ENCODE measurements at places on chromosomes 7 and 10.

GRCh38 chr10:34908481-34908880 is 93.4 kb upstream of the PARD3 start:
- DNase-seq = peak; percentile 78

GRCh38 chr10:30435073-30435422 is 1.1 kb downstream of the MAP3K8 start:
- peak; percentile 58 for DNase-seq

DNA sequence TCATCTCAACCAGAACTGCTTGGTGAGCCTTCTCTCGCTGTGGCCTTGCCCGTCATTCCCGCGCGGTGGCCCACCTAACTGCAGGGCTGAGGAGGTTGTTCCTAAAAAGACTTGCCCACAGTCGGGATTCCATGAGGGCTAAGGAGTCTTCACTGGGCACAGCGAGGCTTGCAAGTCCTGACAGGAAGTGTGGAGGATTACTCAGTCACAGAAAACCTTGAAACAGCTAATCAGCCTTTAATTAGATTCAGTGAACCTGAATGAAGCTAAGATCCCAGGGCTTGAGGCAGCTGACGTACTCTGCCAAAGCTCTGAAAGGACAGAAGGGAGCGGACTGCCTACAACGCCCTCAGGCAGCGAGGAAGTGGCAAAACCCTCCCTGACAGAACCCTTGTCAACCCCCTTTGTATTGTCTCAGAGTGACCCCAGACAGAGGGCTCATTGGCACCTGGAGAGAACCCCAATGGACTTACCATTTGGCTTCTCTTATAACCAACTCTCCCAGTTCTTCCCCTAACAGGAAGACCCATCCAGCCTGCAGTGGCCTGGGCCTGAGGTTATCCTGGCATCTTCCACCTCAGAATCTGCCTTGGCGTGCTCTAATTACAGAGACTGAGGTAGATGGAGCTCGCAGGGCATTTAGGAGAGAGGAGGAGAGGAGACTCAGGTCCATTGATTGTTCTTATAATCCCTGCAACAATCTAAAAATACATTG is 2.5 kb upstream of the LAMB4 start:
- no peak for DNase-seq

GRCh38 chr10:3503299-3503698 is 281.7 kb downstream of the KLF6 start:
- no peak for DNase-seq

GRCh38 chr10:45514291-45515270 is 140.6 kb downstream of the ALOX5 start:
- peak; percentile 33 for DNase-seq

DNA sequence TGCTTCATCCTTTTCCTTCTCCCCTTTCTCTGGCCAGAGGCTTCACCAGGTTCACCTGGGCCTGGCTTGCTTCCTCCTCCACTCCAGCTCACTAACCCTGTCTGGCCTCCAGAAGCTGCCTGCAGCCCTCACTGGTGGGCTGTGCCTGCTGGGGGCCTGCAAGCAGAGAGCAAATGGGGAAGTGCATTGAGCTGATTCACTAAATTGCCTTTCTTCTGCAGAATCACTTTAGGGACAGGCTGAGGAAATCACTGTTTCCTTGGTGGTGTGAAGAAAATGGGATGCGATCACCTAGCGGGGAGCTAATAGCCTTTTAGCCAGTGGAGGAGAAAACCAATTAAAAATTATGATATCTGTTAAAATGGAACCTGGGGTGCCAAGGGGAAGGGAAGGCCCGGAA is 3.0 kb downstream of the RET start:
- no peak for DNase-seq

DNA sequence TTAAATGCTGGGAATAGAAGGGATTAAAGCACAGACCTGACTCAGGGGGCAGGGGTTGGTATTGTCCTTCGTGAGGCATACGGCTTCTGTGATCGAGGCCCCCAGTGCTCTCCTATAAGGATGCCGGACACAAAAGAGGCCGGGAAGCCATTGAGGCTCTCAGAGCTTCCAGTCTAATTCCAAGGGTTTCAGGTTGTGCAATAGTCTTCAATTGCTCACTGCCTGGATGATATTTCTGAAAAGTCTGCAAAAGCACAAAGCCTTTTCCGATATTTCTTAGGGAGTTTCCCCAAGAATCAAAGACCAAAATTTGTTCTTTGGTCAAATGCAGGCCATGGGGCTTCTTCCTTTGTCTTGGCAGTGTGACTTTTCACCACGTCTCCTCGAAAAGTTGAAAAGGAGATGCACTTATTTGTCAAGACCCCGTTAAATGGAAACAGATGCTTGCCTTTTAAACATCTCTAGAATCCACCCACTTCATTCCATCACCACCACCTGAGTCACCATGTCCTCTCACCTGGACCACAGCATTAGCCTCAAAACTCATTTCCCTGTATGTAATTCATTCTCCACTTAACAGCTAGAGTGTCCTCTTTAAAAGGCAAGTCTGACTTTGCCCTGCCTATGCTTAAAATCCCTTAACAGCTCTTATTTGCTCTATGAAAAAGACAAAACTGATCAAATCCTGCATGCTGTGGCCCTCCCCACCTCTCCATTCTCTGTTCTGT is 134.8 kb upstream of the NAMPT start:
- no peak for DNase-seq

GRCh38 chr10:101671453-101671852 is 23.5 kb downstream of the FBXW4 start:
- no peak for DNase-seq

- peak; percentile 49 for DNase-seq
Measured at GRCh38 chr7:71594736-71595135, 462.8 kb downstream of the GALNT17 start.

DNA sequence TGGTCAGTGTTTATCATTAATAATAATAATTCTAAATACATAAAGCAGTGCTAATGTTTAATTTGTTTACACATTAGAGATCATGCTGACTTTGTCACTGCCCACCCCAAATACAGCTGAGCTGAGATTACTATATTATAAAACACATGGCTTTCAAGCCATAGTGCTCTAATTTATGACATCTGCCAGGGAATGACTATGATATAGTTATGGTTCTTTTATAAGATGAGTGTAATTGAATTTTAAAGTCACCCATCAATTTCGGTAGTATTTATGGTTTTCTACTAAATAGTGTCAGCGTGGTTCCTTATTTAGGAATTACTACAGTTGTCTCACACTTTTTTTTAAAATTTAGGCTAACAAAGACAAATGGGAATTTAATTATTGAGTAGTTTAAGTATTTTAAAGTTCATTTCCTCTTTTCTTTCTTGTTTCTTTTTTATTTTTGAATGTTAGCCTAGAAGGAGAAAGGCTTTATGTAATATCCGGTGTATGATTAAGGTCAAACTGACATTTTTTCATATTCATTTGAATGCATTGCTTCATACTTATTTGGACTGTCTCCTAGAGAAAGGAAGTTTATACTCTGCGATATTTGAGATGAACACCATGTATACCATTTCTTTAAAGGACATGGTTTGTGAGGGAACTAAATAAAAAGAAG is 3.9 kb downstream of the CDK14 start:
- DNase-seq = peak; percentile 16

DNA sequence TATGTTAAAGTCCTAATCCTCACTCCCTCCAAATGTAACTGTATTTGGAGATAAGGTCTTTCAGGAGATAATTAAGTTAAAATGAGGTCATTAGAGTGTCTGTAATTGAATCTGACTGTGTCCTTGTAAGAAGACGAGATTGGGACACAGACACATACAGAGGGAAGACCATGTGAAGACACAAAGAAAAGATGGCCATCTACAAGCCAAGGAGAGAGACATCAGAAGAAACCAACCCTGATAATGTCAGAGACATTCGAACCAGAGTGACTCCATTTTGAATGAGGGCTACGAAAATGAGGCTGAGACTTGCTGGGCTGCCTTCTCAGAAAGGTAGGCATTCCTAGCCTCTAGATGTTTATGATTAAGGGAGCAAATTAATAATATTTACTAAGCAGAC is 542 bp upstream of the SAMD9L start:
- no peak for DNase-seq

- DNase-seq = no peak
Measured at GRCh38 chr10:89887830-89888229, 186.4 kb downstream of the KIF20B start.

GRCh38 chr7:123645516-123645915 is 10.2 kb upstream of the LMOD2 start:
- DNase-seq = no peak

DNA sequence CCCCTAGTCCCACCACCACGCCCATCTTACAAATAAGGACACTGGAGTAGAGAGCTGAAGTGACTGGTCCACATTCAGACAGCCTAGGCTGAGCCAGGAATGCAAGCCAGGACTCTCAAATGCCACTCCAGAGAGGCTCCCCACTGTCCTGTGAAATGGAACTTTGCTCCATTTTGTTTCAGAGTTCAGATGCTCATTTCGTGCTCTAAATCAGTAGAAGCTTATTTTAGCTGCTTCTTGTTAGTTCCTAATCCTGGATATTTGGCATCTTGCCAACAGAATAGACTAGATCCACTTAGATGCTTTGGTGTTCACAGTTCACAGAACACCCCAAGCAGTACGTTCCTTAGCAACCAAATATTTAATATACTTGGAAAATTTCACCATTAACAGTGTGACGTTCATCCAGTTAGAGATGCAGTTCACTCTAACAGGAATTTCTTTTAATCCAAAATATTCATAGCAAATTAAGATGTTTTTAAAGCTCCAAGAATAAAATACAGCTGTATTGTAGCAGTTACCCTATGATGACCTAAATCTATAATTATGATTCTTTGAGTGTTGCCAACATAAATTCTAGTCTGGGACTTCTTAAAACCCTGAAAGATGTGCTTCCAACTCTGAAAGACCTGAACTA is 7.3 kb downstream of the MMP21 start:
- peak; percentile 27 for DNase-seq

DNA sequence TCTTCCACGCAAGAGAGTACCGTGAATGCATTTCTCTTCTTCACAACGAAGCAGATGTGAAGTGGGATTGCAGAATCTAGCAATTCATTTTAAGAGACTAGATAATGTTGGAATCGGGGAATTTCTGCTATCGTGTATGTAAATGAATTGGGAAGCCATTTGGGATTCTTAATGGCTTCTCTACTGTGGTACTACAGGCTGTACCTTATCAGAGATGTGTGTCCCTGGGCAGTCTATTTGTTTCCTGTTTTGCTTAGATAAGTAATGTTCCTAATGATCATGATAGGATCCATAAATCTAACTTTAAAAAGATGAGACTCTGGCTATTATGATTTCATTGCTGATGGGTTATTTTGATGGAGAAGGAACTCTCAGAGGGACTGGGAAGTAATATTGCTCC is 320.6 kb downstream of the REEP3 start:
- DNase-seq = no peak

DNA sequence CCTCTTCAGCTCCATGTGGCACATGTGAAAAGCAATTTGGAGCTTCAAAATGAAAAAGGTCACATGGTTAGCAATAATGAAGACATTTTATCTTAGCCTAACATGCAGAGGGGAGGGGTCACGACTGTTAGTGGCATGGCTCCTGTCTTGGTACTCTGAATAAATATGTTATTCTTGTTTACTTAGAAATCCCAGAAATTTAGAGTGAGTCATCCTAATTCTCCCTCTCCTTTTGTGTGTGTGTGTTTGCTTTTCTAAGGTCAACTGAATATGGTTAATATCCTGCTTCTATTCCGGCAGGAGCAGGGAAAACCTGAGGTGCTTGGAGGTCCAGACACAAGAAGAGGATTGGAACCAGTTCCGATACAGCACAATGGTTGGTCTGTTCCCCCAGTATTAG is 17.6 kb downstream of the BCCIP start:
- DNase-seq = peak; percentile 52

DNA sequence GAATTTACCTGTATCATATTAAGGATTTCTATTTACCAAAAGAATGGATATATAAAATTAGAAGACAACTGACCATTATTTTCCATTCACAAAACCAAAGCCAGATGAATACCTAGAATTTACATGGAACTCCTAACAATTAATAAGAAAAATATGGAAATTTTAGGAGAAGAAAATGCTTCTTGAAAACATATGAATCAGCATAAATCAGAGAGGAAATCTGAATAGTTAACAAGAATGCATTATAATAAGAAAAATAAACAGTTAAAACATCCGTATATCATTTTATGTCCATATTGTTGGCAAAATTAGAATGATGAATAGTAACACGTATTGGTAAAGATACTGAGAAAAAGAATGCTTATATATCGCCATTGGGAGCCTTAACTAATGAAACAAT is 505.5 kb downstream of the NEBL start:
- no peak for DNase-seq

GRCh38 chr7:105875505-105875904 is 894 bp downstream of the ATXN7L1 start:
- no peak for DNase-seq

- DNase-seq = no peak
Measured at GRCh38 chr10:22344781-22345300, 455 bp upstream of the SPAG6 start.

DNA sequence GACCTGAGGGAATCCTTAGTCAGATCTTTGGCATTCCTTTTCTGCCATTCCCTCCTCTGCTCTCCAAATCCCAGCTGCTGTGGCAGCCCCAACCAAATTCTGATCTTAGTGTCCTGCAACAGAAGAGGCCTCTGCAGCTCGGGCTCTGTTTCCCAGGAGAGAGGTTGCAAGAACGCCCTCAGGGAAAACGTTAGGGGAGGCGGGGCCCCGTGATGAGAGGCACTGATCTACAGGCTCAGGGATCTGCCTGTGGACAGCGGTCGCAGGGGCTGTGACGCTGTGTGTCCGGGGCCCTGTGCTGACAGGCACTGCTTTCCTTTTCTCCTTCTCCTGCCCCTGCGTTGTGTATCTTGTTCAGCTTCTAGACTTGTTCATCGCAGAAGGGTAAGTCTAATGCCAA is 57.3 kb upstream of the DPYSL4 start:
- peak; percentile 25 for DNase-seq

DNA sequence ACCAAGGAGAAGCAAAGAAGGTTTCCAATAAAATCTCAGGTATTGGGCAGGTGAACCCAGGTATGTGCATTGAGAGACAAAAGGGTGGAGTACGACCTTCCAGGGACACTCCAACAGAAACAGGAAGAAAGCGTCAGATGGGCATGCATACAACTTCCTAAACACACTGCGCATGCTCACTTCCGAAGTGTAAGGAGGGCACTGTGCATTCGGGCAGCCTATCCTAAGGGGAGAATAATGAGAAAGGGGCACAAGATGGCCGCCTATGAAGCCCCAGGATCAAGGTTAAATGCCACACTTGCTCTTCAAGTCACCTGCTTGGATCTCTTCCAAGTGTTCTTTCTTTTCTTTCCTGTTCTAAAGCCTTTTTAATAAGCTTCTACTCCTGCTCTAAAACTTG is 39.4 kb upstream of the PRSS1 start:
- no peak for DNase-seq
